ENCODE measurements at places on chromosomes 1 and 21. TPM values are rescaled to one million over a fixed set of nuclear protein-coding genes. Genes with fewer than 3 reads are reported as not detected.

- DNase-seq: no peak
- H3K4me1 ChIP-seq: 0 out of 2 replicates have a peak, but pooled peaks cover 3% of the 10 kb centered on the region
- H3K27me3 ChIP-seq: no peaks in the 10 kb centered on the region
- no peak overlapping the region for H3K27ac ChIP-seq
- no peak overlapping the region for H3K4me3 ChIP-seq
Measured at GRCh38 chr1:172698224-172698623, 39.3 kb downstream of the FASLG start.

DNA sequence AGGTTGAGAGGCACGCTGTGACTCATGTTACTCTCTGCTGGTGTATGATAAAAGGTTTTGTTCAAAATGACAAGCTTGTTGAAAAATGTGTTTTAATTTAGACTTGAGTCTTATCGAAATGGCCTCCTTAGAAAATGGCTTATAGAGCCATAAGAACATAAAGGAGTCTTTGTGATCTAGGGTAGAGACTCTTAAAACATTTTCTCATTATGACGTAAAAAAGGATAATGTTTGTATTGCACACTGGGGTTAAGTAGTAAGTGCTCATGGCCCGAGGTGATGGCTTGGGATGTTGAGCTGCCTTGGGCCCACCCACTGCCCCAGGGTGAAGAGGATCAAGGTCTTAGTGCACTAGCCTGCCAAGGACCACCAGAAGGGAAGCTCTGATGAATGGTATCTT, 117.4 kb downstream of the DISC1 start:
- H3K27me3 ChIP-seq: peaks cover 11% of the 10 kb centered on the region
- no peaks in the 10 kb centered on the region for H3K36me3 ChIP-seq
- DNase-seq: no peak
- H3K4me1 ChIP-seq: no peaks in the 10 kb centered on the region

- no peak overlapping the region for H3K27ac ChIP-seq
- peaks cover 32% of the 10 kb centered on the region for H3K4me1 ChIP-seq
- no peaks in the 10 kb centered on the region for H3K27me3 ChIP-seq
- peaks cover 13% of the 10 kb centered on the region for H3K36me3 ChIP-seq
- no peak overlapping the region for H3K4me3 ChIP-seq
Measured at GRCh38 chr21:29318354-29318753, 19.6 kb downstream of the BACH1 start.

GRCh38 chr1:225613006-225613405, 39.9 kb downstream of the ENAH start:
- H3K4me3 ChIP-seq: no peak overlapping the region
- no peak for DNase-seq
- H3K36me3 ChIP-seq: peaks cover 29% of the 10 kb centered on the region
- no peaks in the 10 kb centered on the region for H3K27me3 ChIP-seq

DNA sequence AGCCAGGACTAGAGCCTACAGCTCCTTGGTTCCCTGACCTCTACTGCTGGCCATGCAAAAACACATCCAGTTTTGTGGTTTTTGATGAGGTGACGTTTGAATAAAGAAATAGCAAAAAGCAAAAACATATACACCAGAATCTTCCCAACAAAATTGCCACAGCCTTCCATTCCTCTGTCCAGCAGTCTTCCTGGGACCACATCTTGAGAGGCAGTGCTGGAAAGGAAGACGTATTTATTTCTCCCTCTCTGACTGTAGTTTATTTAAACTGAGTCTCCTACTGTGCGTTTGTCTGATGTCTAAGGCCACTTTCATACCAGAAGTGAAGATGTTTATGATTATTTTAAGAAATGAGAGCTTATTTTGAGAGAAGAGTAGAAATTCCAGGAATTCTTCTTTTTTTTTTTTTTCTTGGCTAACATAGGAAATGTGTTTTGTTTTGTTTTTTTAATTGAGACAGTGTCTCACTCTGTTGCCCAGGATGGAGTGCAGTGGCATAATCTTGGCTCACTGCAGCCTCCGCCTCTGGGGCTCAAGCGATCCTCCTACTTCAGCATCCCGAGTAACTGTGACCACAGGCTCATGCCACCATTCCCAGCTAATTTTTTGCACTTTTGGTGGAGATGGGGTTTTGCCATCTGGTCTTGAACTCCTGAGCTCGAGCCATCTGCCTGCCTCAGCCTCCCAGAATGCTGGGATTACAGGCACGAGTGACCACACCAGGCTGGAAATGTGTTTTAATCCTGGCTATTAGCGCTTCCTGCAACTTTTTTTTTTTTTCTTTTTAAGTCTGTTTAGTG, 118.5 kb downstream of the ITSN1 start:
- H3K36me3 ChIP-seq: peaks cover 27% of the 10 kb centered on the region
- peaks cover 21% of the 10 kb centered on the region for H3K4me1 ChIP-seq
- DNase-seq: no peak
- no peaks in the 10 kb centered on the region for H3K27me3 ChIP-seq

DNA sequence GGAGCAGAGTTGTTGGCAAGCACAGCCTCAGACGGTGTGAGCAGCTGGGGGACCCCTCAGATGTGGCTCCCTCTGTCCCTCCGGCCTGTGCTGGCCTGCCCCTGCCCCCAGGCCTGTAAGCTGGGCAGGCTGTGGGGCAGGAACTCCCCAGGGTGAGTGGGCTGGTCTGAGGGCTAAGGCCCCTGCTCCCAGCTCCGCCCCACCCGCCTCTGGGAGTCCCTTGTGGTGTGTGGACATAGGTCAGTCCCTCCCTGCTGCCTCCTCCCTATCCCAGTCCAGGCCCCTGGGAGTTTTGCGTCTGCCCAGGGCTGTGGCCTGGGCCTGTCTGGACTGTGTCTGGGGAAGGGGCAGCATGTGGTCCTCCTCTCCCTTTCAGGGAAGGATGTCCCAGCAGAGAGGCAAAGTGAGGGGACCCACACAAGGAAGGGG, 3.6 kb upstream of the VWA1 start:
- no peaks in the 10 kb centered on the region for H3K36me3 ChIP-seq
- no peak overlapping the region for H3K27ac ChIP-seq
- peaks cover 32% of the 10 kb centered on the region for H3K4me1 ChIP-seq
- H3K4me3 ChIP-seq: no peak overlapping the region

DNA sequence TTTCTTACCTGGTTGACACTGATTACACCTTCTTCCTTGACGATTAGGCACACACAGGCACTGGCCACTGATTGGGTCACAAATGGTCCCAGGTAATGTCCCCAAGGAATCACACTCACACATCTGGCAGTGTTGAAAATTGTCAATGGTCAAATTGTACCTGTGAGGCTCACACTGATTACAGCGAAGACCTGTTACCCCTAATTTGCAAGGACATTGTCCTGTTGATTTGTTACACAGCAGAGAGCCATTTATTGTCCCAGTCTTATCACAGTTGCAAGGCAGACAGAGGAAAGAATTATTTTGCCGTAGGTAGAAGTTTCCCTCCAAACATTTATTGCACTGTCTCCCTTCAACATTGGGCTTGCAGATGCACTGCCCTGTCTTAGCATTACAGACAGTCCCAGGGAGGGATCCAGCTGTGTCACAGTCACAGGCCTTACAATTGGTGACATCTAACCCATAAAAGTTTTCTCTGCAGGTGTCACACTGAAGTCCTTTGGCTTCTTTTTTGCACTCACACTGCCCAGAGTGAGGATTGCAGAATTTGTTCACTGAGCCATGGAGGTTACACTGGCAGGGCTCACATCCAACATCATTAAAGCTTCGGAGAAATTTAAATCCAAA, 176.6 kb downstream of the USH2A start:
- H3K4me3 ChIP-seq: no peak overlapping the region
- no peak for DNase-seq
- H3K36me3 ChIP-seq: no peaks in the 10 kb centered on the region
- H3K27ac ChIP-seq: peak overlapping the region; percentile 64
- no peaks in the 10 kb centered on the region for H3K27me3 ChIP-seq

GRCh38 chr1:218164930-218165700, 120.0 kb upstream of the RRP15 start:
- H3K27ac ChIP-seq: no peak overlapping the region
- DNase-seq: peak; percentile 78
- peaks cover 28% of the 10 kb centered on the region for H3K4me1 ChIP-seq
- no peaks in the 10 kb centered on the region for H3K36me3 ChIP-seq
- H3K27me3 ChIP-seq: peaks cover 29% of the 10 kb centered on the region
- peak overlapping the region; percentile 90 for H3K4me3 ChIP-seq

GRCh38 chr1:2828586-2829250, 27.2 kb upstream of the TTC34 start:
- peaks cover 35% of the 10 kb centered on the region for H3K36me3 ChIP-seq
- no peaks in the 10 kb centered on the region for H3K4me1 ChIP-seq
- no peak overlapping the region for H3K4me3 ChIP-seq
- no peak overlapping the region for H3K27ac ChIP-seq
- DNase-seq: no peak
- H3K27me3 ChIP-seq: peaks cover 4% of the 10 kb centered on the region

DNA sequence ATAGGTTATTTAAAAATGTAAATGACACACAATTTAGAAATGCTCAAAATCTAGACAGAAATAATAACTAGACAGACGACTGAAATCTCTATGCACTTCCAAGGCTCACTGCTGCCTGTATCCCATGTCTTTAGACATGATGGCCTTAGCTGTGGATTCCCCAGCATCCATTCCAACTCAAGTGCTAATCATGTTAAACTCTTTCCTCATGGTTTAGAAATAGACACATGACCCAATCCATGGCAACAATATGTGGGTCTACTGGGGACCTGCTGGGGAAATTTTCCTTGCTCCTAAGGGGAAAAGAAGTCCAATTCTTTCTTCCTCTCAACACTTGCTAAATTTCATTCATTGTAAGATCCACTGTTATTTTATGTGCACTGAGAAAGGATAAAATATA, 188.5 kb downstream of the SLC45A1 start:
- no peak overlapping the region for H3K4me3 ChIP-seq
- H3K27me3 ChIP-seq: no peaks in the 10 kb centered on the region
- peaks cover 5% of the 10 kb centered on the region for H3K36me3 ChIP-seq
- H3K4me1 ChIP-seq: peaks cover 27% of the 10 kb centered on the region

PRRX1 gene
- total RNA-seq: 0.31 TPM

DNA sequence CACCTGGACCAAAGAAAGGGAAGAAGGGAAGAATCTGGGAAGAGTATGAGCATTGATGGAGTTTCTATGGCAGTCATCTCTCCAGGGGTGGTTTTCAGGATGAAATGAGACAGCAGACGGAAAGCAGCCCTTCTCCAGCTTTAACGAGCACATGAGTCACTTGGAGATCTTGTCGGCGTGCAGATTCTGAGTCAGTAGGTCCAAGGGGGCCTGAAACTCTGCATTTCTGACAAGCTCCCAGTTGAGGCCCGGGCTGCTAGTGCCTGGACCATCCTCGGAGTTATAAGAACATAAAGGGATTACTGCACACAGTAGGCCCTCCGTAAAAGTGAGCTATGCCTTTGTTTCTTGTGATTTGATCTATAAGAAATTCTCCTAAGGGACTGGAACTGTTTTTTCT, 17.6 kb downstream of the HSPG2 start:
- no peak overlapping the region for H3K4me3 ChIP-seq
- no peak for DNase-seq
- peaks cover 48% of the 10 kb centered on the region for H3K4me1 ChIP-seq

GRCh38 chr1:82388679-82389078, 587.9 kb downstream of the ADGRL2 start:
- no peaks in the 10 kb centered on the region for H3K27me3 ChIP-seq
- DNase-seq: no peak
- H3K27ac ChIP-seq: no peak overlapping the region
- H3K4me3 ChIP-seq: no peak overlapping the region
- no peaks in the 10 kb centered on the region for H3K36me3 ChIP-seq
- peaks cover 6% of the 10 kb centered on the region for H3K4me1 ChIP-seq

RHBDL2 gene
- 0.26 TPM for total RNA-seq

WDR64 gene
- total RNA-seq: not detected

GRCh38 chr1:83998205-83998497, 781 bp downstream of the TTLL7 start:
- H3K27me3 ChIP-seq: peaks cover 54% of the 10 kb centered on the region
- H3K4me1 ChIP-seq: peaks cover 15% of the 10 kb centered on the region

GRCh38 chr1:180815188-180815587, 97.5 kb upstream of the KIAA1614 start:
- peaks cover 6% of the 10 kb centered on the region for H3K4me1 ChIP-seq
- no peaks in the 10 kb centered on the region for H3K36me3 ChIP-seq
- H3K27ac ChIP-seq: no peak overlapping the region
- no peak overlapping the region for H3K4me3 ChIP-seq

- H3K27ac ChIP-seq: peak overlapping the region; percentile 11
- no peaks in the 10 kb centered on the region for H3K36me3 ChIP-seq
- peaks cover 32% of the 10 kb centered on the region for H3K4me1 ChIP-seq
Measured at GRCh38 chr1:53111073-53111556, 31.3 kb downstream of the SLC1A7 start.

- no peak overlapping the region for H3K4me3 ChIP-seq
- H3K4me1 ChIP-seq: peaks cover 2% of the 10 kb centered on the region
- H3K36me3 ChIP-seq: peaks cover 4% of the 10 kb centered on the region
- peak overlapping the region; percentile 53 for H3K27ac ChIP-seq
- 0 out of 2 replicates have a peak, but pooled peaks cover 2% of the 10 kb centered on the region for H3K27me3 ChIP-seq
Measured at GRCh38 chr21:32516756-32517649, 68.3 kb downstream of the TCP10L start.

DNA sequence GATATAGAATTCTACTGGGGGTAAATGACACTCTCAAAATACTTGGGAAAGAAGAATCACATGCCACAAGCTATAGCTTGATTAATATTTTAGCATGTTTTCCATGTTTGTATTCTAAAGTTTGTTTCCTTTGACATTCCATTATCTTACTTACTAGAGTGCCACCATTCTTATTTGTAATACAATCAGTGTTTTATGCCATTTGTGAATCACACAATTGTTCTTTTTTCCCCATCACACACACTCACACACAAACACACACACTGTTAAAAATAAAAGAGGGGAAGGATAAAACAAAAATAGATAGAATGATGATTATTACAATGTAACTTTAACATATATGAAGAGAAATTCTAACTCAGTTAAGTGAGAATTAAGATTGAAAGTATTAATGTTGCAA, 16.0 kb upstream of the TEKT2 start:
- DNase-seq: no peak
- H3K4me1 ChIP-seq: peaks cover 11% of the 10 kb centered on the region
- H3K36me3 ChIP-seq: no peaks in the 10 kb centered on the region
- no peak overlapping the region for H3K4me3 ChIP-seq

PTPRC gene
- 0.71 TPM for total RNA-seq

DNA sequence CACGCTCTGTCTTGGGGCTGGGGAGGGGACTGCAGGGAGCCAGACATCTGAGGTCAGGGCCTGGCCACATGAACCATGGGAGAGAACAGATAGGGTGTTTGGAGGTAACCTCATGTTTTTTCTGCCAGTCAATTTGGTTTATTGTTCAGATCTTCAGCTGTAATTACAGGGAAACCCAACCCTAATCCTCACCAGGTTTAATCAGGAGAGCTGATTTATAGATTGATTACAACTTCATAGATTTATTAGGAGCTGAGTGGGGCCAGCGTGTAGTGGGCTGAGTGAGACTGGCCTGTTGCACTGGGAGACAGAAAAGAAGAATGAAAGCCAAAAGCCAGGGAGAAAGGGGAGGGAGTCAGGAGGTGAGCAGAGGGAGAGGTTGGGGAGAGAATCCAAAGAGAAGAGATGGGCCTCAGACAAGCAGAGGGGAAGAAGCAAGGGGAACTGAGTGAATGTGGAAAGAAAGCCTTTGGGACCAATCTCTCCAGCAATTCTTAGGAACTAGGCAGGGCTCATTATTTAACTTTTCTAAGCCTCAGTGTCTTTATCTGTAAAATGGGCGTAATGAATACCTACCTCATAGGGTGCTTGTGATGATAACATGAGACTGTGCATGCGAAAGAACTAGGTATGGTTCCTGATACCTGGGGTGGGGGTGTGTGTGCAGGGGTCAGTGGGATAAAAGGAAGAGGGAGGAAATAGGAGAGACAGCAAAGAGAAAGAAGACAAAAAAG, 17.0 kb upstream of the STUM start:
- no peaks in the 10 kb centered on the region for H3K36me3 ChIP-seq
- no peak overlapping the region for H3K27ac ChIP-seq
- H3K4me1 ChIP-seq: peaks cover 23% of the 10 kb centered on the region
- no peak overlapping the region for H3K4me3 ChIP-seq
- no peak for DNase-seq
- peaks cover 8% of the 10 kb centered on the region for H3K27me3 ChIP-seq

GRCh38 chr1:51990478-51990965, at the start of gene RAB3B:
RAB3B (minus strand) TSS chr1:51990700; CDS start chr1:51977117, 13,583 bp downstream.
- peak within 1 kb of the TSS; percentile 82 for H3K4me3 ChIP-seq
- peaks cover 26% of the 10 kb centered on the region for H3K4me1 ChIP-seq
- peaks cover 12% of the 10 kb centered on the region for H3K27me3 ChIP-seq

ZBTB8A gene
- total RNA-seq: 7.1 TPM
